ENCODE measurements at places on chromosomes 7 and 10.

DNA sequence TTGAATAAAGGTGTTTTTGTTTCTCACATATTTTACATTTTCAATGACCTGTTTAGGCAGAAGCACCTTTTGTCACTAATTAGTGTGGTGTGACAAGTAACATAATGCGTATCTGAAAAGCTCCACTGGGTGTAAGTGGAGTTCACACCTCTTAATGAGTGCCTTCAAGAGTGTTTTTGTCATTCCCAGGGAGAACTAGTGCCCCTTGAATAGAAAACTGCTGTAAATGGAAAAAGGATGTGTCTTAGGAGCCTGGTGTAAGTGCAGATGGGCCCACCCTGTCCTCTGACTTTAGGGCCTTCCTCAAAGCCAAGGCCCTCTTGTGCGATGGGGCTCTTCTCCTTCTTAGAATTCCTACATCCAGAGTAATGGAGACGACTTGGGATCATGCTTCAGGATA is 170.0 kb downstream of the MGMT start:
- no peak for DNase-seq

- DNase-seq = no peak
Observed at GRCh38 chr10:2263561-2263960, 526.2 kb upstream of the ADARB2 start.

DNA sequence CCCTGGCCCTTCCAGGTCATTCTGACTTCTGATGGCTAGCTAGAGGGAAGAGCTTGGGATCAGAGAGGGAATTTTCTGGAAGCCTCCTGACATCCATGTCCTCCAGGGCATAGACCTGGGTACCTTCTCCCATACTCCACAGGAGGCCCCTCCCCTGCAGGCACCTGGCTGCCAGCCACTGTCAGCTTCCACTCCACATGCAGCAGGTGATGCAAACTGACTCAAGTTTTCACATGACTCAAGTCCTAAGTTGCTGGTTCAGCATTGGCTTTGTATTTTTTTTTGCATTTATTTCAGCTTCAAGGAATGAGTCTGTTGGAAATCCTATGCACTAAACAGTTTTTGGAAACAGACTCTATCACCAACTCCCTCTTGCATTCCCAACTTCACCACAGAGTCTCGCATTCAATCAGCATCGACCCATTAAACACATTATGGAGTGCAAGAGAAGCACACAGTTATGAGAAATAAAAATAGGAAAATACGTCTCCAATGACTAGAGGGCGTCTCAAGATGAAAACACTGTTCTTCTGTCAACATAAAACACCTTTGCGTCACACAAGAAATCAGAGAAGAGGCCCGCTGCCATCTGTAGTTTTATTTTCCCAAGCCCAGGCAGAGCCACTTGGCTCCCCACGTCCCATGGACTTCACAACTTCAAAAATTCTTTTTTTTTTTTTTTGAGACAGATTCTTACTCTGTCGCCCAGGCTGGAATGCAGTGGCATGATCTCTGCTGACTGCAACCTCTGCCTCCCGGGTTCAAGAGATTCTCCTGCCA is 362.6 kb upstream of the MGMT start:
- DNase-seq = no peak

DNA sequence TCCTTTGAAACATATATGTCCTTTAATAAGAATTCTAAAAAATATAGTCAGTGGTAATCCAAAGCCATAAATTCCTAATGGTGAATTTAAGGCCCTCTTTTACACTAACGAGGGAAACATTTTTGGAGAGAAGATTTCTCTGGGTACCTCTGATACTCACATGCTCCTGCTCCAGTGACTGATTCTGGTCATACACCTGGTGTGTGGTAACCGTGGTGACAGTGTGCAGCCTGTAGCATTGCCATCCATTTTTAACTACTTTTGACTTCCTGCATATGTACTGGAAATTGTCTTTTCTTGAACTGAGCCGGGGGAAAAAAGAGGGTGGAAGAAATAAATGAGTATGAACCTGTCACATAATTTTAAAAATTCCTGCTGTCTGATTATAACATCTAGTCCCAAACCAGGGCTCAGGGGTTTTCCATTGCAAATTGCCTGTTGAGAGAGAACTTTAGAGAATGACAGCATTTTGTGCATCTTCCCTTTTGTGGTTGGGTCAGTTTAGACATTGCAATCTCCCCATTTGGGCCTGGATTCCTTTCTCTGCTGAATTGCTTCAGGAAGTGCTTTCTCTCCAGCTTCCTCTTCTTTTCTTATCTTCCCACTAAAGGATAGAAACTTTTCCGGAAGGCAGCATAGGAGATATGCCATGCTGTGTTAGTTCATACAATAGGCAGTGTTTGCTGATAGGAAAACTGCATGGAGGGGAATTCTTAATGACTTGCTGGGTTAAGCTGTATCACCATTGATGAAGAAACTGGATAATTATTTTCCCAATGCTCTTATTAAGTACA is 125.5 kb downstream of the GRM3 start:
- no peak for DNase-seq

DNA sequence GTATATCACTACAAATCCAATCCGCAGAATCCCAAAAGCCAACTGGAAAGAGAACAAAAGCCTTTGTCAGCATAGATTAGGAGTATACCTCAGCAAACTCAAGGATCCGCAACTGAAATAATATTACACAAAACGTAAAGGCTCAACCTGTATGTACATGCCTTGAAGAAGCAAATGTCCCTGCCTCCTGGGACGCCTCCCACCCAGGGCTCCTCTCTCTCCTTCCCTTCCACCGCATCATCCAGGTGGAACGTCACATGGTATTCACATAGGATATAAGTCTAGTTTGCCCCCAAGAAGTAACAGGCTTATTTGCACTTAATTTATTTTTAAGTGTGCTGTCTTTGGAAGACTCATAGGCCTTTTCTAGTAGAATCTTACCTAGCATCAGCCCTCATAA is 13.4 kb downstream of the SLC26A3 start:
- no peak for DNase-seq

DNA sequence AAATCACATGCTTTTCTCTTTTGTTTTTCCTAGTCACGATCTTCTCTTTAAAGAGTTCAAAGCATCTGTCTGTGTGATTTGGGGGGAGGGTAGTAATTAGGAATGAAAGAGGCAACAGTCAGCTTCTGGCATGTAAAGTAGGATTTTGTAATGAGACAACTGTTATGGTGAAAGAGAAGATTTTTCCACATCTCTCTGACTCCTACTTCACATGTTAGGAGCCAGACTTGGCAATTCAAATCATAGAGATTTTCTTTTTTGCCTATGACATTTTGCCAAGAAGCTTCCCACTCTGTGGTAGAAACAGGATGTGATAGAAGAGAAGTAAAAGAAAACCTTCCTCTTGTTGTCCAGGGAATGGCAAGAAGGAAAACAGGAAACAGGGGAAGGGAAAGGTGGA is 38.3 kb upstream of the KLHL7 start:
- DNase-seq = no peak

DNA sequence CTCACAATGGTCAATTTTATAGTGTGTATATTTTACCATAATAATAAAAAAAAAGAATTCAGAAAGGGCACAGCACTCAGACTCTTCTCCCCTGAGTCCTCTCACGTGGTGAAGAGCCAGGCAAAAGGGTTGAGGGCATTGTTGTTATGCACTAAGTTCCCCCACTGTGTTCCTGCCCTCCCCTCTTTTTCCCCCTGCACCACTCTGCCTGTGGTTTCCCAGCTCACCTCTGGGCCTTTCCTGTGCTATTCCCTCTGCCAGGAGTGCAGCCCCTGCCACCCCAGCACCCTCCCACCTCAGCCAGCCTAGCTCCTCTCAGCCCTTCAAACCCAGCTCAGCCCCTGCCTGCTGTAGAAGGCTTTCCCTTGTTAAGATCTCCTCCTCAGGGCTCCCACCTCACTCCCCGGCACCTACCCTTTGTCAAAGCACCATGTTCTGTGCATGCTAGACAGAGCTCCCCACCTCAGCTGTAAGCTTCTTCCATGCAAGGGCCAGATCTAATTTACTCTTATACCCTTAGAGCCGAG is 108.5 kb downstream of the KCNMA1 start:
- DNase-seq = no peak

DNA sequence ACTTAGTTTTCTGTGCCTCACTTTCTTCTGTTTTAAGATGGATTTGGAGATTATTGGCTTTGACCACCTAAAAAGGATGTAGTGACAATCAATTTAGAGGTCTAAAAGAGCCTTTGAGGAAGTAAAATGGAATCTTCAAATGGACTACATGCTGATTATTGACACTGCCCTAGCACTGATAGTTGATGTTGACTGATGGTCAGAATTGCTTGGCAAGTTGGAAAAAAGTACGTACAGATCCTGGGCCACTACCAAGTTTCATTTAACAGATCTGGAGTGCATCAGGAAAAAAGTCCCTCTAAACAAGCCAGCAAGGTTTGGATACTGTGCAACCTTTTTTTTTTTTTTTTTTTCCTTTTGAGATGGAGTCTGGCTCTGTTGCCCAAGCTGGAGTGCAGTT is 81.1 kb downstream of the TCF7L2 start:
- DNase-seq = no peak

- DNase-seq = no peak
Observed at GRCh38 chr7:78434281-78434680, 635.7 kb downstream of the PHTF2 start.

DNA sequence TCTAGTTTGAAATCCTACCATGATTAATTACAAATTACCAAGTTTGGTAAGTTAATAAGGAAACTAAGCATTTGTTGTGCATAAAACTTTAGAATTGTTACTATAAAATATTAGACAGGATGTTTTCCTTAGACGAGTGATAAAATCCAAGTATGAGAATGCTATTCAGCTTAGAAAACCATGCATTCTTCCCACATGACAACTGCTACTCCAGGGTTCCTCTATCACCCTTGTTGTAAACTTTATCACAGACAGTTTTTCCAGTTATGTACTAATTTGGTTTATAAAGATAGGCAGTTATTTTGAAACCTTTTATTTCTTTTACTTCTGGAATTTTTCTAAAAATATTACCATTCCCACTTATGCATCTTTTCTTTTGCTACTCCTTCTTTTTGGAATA is 52.0 kb downstream of the SIRT1 start:
- no peak for DNase-seq

GRCh38 chr7:45988405-45989057 is 67.5 kb upstream of the IGFBP3 start:
- no peak for DNase-seq

- DNase-seq = no peak
Observed at GRCh38 chr7:91787931-91788330, 92.6 kb downstream of the MTERF1 start.

GRCh38 chr7:45872116-45873034 is 507 bp downstream of the CCDC201 start:
- no peak for DNase-seq

DNA sequence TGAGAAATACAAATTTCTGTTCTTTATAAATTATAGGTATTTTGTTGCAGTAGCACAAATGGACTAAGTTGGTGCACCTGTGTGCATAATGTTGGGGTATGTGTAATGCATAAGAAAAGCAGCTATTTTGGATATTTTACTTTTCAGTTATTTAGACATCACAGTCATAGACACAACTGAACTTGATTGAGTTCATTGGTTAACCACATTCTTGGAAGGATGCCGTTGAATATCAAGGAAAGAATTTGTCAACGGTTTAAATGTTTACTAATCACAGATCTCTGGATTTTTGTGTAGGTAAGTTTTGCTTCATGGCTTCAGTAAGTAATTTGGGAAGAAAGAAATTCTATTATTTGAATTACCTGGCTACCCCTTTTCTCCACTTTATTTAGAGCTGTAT is 4.1 kb downstream of the OTUD1 start:
- DNase-seq = no peak

DNA sequence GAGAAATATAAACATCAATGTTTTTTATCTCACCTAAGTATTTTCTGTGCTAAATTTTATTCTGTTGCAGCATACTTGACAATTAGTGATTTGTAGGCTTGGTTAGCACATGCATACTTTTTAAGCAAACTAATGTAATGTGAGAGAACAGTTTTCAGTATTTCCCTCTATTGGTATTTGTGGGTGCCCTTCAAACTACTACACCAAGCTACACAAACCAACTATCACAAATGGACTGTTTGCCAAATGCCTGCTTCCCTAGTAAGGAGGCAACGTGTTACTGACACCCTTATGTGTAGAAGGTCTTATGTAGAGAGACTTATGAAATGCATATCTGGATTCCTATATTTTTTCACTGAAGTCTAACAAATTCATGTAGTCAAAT is 98.4 kb upstream of the FZD1 start:
- DNase-seq = no peak

DNA sequence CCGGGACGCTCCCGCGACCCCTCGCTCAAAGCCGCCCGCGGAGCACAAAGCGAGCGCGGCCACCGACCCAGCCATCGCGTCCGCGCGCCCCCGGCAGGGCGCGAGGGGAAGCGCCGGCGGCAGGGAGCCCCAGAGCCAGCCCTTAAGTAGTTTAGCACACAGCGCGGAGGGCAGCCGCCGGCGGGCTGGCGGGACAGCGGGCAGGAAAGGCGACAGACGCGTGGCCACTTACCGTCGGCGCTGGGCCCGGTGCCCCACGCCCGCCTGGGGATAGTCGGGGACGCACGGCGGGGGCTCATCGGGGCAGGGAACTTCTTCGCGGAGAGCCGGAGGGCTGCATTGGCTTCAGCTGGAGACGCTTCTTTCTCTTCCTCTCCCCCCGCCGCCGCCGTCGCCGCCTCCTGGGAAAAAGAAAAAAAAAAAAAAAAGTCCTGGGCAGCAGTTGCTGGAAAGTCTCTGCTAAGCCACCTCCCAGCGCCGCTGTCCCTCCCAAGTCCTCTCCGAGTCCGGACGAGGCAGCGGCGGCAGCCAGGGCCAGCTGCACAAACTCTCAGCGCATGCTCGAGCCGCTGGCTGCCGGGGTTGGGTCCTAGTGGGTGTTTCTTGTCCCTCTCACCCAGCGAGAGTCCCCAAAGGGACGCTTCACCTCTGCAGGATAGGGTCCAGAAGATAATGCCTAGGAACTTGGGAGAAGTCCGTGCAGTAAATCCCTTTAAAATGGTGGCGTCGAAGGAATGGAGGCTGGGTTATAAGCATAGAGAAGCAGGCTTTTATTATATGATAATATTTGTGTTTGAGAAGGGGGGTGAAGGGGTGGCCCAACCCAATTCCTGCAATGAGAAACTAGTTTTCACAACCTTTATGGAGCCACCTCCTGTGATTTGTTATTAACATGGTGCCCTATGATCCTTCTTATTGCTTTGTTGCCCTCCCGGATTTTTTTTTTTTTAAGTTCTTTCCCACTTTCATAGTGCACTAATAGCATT is at the start of gene TSPAN12:
Gene TSPAN12, minus strand, starts transcription at position 557 of the 986 bp plus-strand sequence. CDS start 1,381 bp downstream, outside the sequence.
- DNase-seq = no peak

DNA sequence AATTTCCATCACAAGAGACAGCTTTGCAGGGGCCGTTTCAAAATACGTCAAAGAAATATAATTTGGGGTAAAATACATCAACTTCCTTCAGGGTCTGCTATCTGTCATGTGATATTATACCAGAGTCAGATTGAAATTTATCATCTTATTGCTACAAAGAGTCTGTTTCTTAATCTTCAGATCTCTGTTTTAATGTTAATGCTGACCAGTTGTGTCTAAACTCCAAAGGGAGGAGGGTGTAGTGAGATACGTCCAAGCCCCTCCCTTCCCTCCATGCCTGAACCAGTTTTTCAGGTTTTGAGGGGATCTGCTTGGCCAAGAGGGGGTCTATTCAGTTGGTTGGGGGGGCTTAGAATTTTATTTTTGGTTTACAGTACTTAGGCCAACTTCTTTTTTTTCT is 891.6 kb downstream of the GRM8 start:
- no peak for DNase-seq

GRCh38 chr7:81036057-81036456 is 117.2 kb upstream of the SEMA3C start:
- DNase-seq = no peak

Measured in stimulated activated CD4-positive, alpha-beta T cell treated with anti-CD3 and anti-CD28 coated beads, Interleukin-1b, Interleukin-23, amount 100 ng/mL, for 1 hour (primary cell).